IPS DF 19.7 (cell line): ENCODE measurements at places on chromosomes 11 and 22.

- peak; percentile 67 for DNase-seq
Measured at GRCh38 chr22:29394931-29395581, 6.7 kb upstream of the AP1B1 start.

- no peak for DNase-seq
Measured at GRCh38 chr11:33234397-33235190, 22.6 kb upstream of the HIPK3 start.

GRCh38 chr11:15941206-15941770 lies 415.1 kb downstream of the SOX6 start:
- no peak for DNase-seq

DNA sequence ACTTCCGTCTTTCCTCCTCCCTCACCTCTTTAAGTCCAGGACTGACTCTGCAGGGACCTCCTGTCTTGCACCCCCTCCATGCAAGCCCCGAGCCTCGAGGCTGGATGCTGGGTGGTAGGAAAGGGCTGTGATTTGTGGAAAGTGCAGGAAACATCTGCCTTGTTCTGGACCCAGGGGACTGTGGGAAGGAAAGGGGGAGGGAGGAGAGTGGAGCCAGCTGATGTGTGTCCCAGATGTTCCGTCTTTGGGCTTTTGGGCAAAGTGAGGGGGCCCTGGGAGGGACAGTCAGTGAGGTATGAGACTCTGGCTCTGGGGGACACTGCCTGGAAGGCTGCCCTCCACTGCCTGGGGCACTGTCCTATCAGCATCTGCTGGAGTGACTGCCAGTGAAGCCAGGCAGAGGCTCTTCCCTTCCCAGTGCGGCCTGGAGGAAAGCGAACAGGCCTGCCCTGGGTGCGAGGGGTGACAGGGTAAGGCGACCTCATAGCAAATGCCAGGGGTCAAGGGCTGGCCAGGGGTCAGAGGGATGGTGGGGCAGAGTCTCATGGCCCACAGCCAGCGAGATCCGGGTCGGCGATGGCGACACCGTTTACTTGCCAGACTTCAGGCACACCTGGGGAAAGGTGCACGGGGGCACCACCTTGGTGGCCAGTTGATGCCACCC lies 1.7 kb downstream of the MRGPRD start:
- DNase-seq = no peak

DNA sequence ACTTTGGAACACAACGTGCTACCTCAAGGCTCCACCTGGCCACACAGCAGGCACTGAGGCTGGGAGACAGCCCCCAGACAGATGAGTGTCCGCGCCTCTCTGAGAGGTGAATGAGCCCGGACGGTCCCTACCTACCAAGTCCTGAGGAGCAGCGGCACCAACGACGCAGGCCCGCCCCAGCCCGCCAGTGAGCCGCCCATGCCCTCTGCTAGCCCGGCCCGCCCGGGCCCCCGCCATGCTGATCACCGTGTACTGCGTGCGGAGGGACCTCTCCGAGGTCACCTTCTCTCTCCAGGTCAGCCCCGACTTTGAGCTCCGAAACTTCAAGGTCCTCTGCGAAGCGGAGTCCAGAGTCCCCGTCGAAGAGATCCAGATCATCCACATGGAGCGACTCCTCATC lies at the start of gene DDI1:
Gene DDI1, plus strand, starts transcription at position 53 of the 400 bp plus-strand sequence. Its CDS starts 183 bp downstream, at position 236.
- DNase-seq = no peak

DNA sequence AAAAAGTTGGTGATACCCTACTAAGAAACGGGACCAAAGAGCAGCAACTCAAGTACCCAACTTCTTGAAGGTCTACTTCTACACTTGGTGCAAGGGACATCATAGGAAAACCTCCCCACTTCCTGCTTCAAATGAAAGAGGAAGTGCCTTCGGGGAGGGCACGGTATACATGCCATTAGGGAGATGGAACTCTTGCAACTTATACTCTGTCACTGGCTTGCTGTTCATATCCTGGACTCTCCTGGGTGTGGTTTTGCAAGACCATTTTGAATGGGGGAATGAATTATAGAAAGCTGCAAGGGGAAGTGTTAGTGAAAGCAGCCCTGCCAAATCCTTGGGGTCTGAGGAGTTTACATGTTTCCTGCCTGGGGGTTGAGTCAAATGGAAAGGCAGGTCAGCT lies 41.9 kb downstream of the CSNK2A3 start:
- DNase-seq = no peak

GRCh38 chr22:29742326-29742725 lies 22.5 kb downstream of the CABP7 start:
- DNase-seq = no peak

DNA sequence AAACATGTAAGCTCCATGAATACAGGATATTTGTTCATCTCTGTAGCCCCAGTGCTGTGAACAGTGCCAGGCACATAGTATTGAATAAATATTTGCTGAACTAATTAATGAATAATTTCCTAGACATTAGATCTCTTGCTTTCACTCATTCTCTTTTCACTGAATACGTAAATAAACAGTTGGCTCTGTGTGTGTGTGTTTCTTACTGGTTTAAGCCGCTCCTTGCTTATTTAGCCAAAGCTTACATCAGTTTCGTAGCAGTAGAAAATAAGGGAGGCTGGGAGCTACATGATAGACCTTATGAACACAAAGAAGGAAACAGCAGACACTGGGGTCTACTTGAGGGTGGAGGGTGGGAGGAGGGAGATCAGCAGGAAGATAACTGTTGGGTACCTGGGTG lies 17.2 kb downstream of the KREMEN1 start:
- no peak for DNase-seq

- DNase-seq = no peak
Measured at GRCh38 chr22:45442116-45442515, 28.6 kb downstream of the RIBC2 start.

DNA sequence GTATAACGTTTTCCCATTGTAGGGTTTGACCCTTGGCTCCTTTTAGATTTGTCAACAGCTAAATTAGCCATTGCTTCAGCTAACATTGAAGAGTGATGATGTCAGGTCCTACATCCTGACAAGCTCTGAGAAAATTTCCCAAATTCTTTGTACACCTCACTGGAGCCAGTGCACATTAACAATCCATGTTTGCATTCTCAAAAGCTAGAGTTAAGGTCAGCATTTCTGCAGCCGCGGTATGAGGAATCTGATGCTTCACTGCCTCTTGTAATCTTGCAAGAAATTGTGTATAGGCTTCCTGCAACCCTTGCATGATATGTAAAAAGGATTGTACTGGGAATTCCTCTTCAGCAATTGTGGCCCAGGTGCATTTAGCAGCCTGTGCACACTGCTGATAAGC lies 33.1 kb upstream of the NCAM1 start:
- no peak for DNase-seq

- no peak for DNase-seq
Measured at GRCh38 chr11:47955061-47955755, 25.2 kb upstream of the PTPRJ start.

- no peak for DNase-seq
Measured at GRCh38 chr11:45146072-45147016, at the start of gene PRDM11. Gene PRDM11 (plus strand): TSS chr11:45146639. CDS start chr11:45181767, 35,128 bp downstream.

GRCh38 chr11:88174709-88175568 lies at the start of gene RAB38:
Gene RAB38 (minus strand): TSS chr11:88175443. CDS start chr11:88175384, 59 bp downstream.
- DNase-seq = no peak

DNA sequence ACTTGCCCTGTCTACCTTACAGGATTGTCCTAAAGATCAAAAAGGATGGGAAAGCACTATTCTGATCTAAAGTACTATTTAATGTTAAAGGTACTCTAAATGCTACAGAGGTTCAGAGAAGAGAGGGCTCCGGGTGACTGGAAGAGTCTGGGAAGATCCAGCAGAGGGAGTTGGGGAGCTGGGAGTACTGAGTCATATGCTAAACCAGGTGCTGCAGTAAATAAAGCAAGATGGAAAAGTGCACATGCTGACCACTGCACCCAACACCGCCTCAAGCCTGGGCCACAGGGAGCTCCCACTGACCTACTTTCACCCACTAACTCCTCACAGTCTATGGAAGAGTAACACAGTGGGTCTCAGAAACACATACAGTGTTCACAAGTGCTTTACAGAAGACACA lies 49.3 kb downstream of the WT1 start:
- DNase-seq = no peak

DNA sequence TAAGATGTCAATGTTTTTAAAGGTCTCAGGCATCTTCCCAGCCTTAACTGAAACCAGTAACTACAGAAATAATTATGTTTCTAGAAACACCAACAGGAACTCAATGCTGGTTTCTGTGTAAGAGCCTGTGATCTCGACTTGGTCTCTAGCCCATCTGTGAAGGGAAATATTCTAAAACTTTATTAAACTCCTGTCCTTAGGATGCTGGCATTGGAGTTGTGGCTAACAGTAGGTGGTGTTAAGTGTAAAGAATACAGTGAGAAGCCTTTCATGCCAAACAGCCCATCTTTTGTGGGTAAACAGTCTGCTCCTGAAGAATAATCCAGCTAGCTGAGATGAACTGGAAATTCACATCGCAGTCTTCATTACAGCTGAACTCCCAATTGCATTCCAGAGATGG lies 133.2 kb downstream of the ADAMTS15 start:
- no peak for DNase-seq

GRCh38 chr11:94747601-94748041 lies 20.5 kb upstream of the AMOTL1 start:
- DNase-seq = no peak

DNA sequence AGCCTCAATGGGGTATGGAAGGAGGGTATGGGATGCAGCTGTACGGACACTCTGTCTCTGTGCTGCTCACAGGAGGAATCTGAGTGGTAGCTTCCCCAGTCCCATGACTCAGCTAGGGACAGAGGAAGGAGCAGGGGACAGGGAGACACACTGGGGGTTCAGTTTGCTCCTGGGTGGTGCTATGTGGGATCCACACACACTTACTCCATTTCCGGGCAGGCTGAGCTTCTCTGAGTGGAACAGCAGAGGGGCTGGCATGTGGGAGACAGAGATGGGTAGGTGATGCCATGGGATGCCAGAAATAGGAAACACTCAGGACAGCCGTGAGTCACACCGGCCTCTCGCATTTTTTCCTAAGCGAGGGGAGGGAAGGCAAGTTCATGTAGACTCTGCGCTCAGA lies 59.2 kb upstream of the KIRREL3 start:
- no peak for DNase-seq
